ENCODE measurements at places on chromosomes 7 and 10.
A peak's percentile ranks its signal among the peaks of the same experiment; 100 is the strongest.

DNA sequence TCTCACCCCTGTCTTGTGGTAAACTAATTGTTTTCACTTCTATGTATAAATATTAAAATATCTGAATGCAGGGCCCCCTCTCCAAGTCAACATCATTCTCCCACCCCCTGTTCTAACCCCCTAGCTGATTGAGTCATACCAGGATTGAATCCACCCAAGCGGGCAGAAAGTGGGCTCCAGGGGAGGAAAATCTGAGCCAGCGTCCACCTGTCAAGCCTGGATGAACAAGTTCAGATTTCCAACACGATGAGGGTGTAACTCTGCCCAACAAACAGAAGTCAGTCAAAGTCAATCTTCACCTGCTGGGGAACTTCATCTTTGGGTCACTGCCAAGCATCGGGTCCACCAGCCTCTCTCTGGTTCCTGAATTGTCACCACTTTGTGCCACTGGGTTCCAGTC lies 162.9 kb upstream of the CELF2 start:
- no peak for DNase-seq

DNA sequence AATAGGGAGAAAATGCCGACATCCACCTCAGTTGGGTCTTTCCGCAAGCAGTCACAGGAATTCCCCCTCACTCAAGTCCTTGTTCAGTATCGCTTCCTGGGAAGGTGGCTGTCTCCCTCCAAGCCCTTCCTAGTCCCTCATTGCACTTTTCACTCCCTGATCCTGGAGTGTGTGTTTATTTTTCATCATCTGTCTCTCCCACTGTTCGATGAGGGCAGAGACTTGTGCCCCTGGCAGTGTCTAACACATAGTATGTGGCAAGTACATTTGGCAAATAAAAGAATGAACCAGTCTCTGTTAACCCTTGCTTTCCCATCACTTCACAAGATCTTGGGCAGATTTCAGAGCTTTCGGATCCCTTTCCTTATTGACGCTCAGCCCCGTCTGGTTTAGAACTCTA lies 24.0 kb upstream of the CACUL1 start:
- no peak for DNase-seq

DNA sequence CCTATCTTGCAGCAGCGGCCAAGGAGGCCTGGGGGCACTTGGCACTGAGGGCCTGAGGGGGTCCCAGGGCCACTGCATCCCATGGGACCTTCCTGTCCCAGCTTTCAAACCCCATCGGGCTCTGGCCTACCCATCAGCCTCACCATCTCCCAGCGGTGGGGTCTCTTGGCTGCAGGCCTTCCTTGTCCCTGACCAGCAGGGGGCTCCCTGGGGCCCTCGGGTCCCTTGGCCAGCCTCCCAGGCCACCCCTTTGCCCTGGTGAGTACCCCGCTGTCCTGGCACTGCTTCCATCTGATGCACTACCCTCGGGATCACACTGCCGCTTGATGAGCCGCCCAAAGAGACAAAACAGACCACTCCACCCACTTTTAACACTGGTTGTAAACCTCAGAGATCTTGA lies 43.5 kb downstream of the YKT6 start:
- no peak for DNase-seq

- no peak for DNase-seq
These were observed 8.1 kb upstream of the ARHGAP22 start for GRCh38 chr10:48613016-48613415.

DNA sequence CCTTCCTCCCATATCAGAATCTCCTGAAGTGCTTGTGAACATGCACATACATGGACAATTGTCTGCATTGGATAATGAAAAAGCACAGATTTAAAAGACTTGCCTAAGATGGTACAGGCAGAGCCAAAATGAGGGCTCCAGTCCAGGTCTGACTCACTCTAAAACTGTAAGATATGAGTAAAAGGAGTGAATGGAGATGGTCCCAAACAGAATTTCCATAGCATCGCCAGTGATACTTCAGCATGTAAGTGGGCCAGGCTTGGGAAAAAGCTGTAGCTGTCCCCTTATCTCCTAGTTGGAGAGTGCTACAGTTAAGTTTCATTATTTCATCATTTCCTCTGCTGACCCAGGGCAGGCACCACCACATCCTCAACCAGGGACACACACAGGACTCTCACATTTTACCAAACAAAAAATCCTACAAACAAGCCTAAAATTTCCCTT lies 26.4 kb upstream of the IL6 start:
- DNase-seq, result no peak

DNA sequence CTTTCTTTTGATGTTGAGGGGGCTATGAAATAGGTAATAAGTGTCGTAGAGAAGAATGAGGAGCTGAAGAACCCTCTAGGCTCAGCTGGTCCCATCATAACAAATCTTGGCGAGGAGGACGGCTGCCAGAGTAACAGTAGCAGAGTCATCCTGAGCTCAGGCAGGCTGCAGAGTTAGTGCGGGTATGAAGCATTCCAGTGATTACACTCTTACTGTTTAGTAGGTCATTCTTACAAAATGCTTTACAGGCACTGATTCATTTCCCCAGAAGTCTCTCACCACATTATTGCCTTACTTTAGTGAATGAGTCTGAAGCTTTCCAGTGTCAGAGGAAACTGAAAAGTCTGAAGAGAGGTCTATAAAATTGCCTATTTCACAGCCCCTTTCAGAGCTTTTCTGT lies 43.9 kb upstream of the GPR158 start:
- no peak for DNase-seq

DNA sequence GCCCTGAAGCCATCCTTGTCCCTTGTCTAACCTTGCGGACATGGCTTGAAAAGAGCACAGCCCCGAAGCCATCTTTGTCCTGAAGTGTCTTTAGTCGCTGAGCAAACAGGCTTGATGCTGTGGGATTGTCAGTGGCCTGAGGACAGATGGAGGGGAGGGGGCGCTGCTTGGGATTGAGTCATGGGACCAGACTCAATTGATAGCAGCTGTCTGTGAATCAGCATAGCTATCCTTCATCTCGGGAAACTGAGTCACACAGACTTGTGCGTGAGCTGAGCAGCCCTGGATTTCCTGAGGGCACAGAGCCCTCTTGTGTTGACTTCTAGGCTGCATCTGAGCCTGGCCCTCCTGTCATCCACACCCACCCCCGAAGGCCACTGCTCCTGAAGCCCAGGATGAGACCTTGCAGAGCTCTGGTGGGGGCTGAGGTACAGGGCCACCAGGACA lies 14.4 kb downstream of the MYO1G start:
- DNase-seq, result no peak

DNA sequence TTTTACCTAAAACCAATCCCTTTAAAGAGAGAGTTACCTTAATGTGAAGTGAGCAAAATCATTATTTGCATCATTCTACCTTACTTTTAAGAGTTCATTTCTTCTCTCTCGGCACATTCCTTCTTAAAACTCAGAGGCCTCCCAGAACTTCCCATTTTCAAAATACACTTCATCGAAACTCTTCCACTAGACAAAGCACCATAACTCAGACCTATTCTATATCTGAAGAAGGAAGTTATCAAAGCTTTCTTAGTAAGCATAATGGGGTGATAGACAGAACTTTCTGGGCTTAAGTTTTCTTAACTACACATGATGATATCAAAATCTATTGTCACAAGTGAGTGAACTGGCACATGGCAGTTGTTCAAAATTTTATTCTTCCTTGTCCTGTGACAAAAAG lies 24.6 kb upstream of the GNAT3 start:
- DNase-seq, result no peak

GRCh38 chr10:48671914-48672595 lies 12.6 kb upstream of the WDFY4 start:
- no peak for DNase-seq

DNA sequence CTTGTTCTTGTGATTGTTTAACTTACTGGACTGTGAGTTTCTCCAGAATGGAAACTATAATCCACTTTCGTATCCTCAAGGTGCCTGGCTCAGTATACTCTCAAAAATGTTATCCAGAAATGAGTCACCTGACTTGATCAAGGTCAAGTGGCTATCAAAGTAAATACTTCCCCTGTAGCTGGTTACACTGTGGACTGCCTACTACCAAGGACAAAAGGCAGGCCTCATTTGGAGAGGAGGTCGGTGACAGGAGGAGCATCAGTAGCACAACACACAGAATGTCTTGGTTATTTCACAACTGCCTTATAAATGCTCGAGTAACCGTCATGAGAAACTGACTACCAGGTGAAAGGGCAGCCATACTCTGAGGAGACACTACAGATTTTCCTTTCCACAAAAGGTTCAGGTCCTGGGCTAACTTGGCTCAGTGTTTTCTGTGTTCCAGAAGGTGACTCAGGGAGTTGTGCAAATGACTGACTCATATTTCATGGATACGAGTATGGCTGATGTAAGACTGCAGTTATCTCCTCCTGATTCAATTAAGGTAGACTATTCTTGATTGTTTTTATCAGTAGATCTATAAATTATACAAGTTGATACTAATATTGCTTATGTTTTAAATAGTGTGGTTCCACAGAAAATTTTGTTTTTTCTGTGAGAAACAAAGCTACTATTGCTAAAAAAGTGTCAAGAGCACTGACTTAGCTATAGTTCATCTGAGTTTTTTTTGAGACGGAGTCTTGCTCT lies 4.2 kb upstream of the CCNY start:
- no peak for DNase-seq

- peak; percentile 35 for DNase-seq
These were observed 12.2 kb upstream of the ZNF273 start for GRCh38 chr7:64890761-64891362.

GRCh38 chr10:72177454-72177853 lies 38.4 kb upstream of the ANAPC16 start:
- DNase-seq, result no peak

DNA sequence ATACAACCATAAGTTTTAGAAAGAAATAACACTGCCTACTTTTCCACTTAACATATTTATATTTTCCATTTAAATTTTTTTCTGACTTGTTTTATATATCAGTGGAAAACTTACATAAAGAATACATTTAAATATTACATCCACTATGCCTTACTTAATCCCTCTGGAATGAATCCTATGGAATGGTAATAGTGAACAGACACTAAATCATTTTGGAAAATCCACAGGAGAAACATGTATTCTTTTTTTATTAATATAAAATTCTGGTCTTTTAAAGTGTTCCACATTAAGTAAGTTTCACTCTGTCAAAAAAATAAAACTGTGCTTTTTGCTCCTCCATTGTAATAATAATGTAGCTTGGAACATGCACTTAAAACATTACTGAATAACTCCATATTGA lies 236.8 kb upstream of the LRRN3 start:
- DNase-seq, result no peak

- DNase-seq, result no peak
These were observed 817 bp upstream of the DNAJB6 start for GRCh38 chr7:157335991-157336382.

- no peak for DNase-seq
These were observed 1180.6 kb upstream of the AUTS2 start for GRCh38 chr7:68417659-68418058.

GRCh38 chr7:115135769-115136410 lies 214.0 kb downstream of the MDFIC start:
- DNase-seq, result no peak

DNA sequence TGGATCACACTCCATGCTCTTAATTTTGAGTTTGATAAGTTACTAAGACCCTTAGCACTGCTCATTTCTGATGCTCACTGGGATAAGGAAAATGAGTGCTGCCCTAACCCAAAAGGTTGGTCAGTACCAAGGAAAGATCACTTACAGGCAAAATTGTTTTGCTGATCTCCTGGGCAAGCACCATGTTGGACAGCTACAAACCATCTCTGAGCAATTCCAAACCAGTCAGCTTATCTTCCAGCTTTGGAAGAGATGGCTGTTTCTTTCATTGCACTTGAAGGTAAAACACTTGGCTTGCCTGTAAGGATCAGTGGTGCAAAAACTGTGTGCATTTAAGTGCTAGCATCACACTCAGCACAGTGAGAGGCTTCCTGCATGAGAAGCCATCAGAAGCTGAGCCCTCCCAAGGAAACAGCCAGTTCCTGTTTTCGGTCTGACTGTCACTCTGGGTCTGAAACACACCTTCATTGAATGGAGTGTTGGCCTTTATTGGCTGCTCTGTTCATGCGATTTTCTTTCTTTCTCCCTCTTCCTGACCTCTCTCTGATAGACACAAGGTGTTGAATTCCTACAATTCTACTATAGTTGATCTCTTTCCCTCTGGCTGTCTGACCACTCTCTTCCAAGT lies 126.4 kb upstream of the GHITM start:
- DNase-seq, result no peak

DNA sequence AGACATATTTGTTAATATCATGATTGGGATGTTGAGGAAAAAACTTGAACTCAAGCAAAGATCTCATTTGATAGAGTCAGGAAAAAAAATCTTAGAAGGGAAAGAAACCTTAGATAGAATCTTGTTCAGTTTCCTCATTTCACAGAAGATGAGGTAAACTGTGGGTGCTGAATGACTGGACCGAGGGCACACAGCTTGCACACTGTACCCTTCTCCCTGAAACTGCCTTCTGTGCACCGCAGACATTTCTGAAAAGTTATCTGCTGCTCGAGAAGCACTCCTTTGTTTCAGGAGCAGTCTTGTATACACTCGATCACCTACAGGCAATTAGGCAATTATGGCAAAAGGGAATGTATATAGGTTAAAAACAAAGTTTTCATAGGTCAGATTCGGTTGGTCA lies 167.4 kb downstream of the SKAP2 start:
- DNase-seq, result no peak

- peak; percentile 65 for DNase-seq
These were observed 40.4 kb downstream of the KCTD7 start for GRCh38 chr7:66669088-66669487.

DNA sequence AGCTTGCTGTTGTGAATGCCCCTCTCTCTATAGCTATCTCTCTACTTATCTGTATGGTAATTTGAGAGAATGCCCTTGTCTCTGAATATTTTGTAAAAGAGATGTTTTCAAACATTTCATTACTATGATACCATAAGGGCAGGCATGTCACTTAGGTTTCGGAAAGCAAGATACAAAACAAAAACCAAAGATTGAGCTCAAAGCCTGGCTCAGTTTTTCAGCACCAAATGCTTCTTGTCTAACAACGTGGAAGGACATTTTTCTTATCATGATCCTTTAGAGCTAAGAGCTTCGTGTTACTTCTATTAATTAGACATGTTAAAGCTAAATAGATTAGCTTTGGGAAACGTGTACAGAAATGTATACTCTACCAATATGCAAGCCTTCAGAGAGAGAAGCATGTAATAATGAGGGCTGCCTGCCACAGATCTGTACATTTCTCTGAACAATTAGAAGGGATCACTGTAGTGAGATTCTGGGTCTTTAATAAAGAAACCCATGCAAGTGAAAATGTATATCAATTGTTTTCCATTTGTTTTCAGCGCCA lies 148.9 kb downstream of the ARID5B start:
- DNase-seq, result no peak
